T-helper 17 cell (primary cell): ENCODE measurements at places on chromosomes 6 and 20.

DNA sequence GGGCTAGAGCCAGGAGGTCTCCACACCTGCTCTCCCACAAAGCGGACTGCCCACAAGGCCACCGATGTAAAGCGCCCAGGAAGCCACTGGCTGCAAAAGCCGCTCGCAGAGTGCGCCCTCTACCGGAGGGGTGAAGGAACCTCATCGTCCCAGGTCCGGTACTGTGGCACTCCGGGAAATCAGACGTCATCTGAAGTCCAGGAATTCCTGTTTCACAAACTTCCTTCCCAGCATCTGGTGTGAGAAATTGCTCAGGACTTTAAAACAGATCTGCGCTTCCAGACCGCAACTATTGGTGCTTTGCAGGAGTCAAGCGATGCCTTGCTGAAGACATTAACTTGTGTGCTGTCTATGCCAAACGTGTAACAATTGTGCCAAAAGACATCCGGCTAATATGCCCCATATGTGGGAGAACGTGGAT is 115.1 kb upstream of the ARID1B start:
- DNase-seq = no peak

- DNase-seq = no peak
Measured at GRCh38 chr6:148328876-148329555, 13.6 kb upstream of the SASH1 start.

GRCh38 chr6:111653979-111654378 is 48.3 kb upstream of the TRAF3IP2 start:
- DNase-seq = no peak

DNA sequence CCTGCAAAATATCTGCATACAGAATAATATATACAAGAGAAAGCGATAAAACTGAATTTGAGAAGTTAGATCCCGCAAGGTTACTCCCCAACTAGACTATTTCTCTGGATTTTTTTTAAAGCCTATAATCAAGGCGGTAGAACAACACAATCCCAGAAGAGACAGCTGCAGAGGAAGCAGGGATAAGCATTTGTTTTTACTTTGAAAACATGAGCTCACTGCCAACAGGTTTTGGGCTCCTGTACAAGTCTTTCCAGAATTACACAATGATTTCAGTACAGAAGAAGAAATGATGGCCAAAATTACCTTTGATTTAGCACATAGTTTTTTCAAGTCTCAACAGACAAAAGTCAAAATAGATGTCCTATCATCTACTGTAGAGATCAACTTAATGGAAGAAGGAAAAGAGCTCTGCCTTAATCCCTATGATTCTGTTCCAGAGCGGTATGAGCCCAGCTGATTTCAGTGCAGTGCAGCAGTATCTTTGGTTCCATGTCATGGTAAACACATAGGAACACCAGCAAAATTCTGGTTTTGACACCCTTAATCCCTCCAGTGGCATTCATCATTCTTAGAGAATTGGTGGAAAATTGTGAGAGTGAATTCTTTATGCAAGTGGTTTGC is 304.3 kb downstream of the HDGFL1 start:
- no peak for DNase-seq

- DNase-seq = no peak
Measured at GRCh38 chr20:59782986-59783640, 150.3 kb downstream of the SYCP2 start.

DNA sequence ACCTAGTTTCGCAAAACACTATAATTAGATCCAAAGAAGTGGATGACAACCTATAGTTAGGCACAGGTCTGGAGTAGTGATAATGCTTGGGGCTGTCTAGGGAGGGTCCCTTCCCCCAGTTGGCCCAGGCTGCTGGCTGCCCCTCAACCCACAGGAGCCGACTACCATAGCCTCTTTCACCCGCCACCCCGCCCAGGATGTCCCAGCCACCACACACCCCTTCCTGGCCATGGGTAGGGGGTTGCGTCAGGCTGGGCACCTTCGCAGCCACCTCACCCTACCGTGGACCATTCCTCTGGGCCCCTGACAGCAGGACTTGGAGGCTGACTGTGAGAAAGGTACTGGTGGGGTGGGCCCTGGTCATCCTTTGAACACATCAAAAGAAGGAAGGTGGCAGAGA is 8.5 kb downstream of the TFEB start:
- DNase-seq = no peak

GRCh38 chr6:33630014-33630413 is 8.9 kb downstream of the ITPR3 start:
- no peak for DNase-seq

DNA sequence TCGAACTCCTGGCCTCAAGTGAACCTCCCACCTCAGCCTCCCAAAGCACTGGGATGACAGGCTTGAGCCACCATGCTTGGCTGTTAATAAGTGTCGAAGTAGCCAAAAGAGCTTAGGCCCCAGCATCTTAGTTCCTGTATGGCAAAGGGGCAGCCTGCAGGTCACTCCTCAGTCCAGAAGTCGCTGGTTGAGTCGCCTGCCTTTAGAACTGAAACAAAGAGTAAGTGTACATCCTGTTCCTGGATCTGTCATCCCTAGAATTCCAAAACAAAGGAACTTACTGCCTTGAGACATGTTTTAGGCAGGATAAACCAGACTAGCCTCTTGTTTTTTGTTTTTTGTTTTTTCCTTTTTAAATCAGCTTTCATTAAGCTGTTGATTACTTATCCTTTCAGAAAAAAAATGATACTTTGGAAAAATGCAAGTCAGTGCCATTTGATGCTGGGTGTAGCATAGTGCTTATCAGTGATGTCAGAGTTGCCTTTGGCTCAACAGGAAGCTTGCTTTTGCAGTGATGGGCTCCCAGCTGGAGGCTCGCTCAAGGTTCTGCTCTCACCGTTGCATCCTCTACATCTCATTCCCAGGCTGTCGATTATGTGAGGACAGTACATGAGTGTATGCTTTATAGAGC is 9.0 kb downstream of the ACTR5 start:
- DNase-seq = no peak

DNA sequence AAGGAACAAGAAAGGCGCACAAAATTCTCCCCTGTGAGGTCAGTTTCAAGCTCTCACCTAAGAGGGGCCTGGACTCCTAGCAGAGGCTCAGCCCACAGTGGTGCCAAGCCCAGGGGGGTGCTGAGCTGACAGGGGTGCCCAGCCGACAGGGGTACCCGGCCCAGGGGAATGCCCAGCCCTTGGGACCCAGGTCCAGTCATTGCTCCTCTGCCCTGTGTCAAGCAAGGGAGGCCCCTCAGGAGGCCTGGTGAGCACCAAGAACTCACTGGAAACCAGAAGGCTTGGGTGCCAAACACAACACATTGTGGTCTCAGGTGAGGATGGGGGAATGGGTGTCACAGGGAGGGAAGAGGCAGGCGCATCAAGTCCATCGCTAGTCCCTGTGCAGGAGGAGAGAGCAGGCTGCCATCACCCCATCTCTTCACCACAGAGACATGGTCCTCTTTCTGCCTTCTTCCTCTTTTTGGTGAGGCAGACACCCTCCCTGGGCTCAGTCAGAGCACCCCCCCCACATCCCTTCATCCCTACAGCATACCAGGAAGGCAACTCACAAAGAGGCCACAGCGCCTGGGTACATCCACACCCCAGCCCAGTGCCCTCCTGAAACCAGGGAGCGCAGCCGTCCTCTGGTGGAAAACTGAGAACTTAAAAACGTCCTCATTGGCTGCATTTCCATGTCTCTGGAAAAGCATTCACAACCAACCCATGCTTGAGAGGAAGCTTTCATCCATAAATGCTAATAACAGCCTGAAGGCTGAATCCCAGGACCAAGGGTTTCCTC is 111.3 kb downstream of the BANF2 start:
- no peak for DNase-seq

GRCh38 chr6:69973138-69973537 is 106.8 kb downstream of the COL19A1 start:
- DNase-seq = no peak

DNA sequence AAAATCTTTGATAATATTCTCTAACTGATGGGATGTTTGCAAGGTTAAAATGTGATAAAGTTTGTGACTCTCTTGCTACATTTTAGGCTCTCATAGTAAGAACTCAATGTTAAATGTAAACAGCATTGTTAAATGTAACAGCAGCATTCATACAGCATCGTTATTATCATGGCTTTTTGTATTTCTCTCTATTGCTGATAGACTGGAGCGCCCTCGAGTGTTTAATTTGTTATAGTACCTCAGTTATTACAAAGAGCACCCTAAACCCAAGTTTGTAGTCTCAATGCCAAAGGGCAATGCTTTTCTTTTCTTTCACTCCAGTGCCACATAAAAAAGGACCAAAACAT is 14.9 kb upstream of the TTPAL start:
- DNase-seq = no peak

GRCh38 chr6:15966000-15966520 is 162.8 kb upstream of the MYLIP start:
- DNase-seq = no peak

DNA sequence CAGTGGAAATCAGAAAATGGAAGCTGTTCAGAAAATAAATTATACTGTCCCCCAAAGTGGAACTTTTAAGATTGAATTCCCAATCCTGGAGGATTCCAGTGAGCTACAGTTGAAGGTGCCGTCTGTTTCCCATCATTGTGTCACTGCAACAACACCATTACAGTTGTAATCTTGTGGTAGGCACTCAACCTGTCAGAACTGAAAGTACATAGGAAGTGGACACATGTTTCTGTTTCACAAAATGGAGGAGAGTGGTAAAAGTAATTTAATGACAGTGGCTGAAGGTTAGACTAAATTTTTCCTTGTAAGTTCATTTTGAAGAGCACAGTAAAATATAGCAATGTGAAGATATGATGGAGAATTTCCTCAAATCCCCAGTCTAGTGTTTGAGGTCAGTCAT is 70.0 kb downstream of the CD109 start:
- DNase-seq = no peak

- no peak for DNase-seq
Measured at GRCh38 chr20:1254254-1254653, 11.8 kb upstream of the SNPH start.

DNA sequence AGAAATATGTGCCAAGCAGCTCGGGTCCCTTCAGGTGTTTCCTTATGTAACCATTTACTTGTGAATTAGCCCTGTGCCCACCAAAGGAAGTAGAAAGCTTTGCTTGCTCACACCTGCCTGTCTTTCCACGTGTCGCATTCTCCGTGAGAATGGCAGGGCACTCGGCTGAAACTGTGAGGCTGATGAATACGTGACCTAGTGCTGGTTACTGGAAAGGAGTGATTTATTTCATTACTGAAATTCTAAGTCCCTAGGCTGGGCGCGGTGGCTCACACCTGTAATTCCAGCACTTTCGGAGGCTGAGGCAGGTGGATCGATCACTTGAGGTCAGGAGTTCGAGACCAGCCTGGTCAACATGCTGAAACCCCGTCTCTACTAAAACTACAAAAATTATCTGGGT is 45.9 kb upstream of the TULP1 start:
- no peak for DNase-seq

DNA sequence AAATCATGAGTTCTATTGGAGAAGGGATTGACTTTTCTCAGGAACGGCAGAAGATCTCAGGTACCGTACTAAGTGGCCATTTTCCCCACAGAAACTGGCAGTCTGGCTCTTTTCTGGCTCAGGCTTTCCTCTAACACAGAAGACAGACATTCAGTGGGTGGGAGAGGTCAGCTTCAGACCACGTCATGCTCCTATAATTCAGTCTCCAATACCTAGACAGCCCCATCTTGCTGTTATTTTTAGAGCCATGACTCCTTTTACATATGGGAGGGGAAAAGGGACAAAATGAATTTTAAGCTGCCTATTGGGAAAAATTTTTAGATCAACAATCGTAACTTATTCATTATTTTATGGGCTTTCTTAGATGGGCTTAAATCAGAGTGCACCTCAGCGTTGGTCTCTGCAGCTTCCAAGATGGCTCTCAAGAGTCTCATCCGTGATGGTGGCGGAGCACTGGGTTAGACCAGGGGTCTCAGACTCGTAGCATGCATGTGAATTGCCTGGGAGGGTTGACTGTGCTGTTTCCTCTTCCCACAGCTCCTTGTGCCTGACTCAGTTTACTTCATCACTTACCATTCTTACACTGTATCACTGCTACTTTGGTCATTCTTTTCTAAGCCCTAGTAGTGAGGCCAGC is 86.9 kb downstream of the TCP11 start:
- DNase-seq = no peak

GRCh38 chr6:33665957-33666356 is 44.8 kb downstream of the ITPR3 start:
- no peak for DNase-seq

GRCh38 chr20:57439993-57440392 is 48.8 kb downstream of the RBM38 start:
- no peak for DNase-seq

GRCh38 chr6:155077331-155077730 is 82.2 kb downstream of the TIAM2 start:
- DNase-seq = no peak

- DNase-seq = no peak
Measured at GRCh38 chr6:150018846-150019580, 6.3 kb downstream of the RAET1L start.

- no peak for DNase-seq
Measured at GRCh38 chr6:1347161-1347560, 35.3 kb downstream of the FOXQ1 start.

GRCh38 chr6:115485400-115485799 is 575.3 kb downstream of the FRK start:
- DNase-seq = no peak

DNA sequence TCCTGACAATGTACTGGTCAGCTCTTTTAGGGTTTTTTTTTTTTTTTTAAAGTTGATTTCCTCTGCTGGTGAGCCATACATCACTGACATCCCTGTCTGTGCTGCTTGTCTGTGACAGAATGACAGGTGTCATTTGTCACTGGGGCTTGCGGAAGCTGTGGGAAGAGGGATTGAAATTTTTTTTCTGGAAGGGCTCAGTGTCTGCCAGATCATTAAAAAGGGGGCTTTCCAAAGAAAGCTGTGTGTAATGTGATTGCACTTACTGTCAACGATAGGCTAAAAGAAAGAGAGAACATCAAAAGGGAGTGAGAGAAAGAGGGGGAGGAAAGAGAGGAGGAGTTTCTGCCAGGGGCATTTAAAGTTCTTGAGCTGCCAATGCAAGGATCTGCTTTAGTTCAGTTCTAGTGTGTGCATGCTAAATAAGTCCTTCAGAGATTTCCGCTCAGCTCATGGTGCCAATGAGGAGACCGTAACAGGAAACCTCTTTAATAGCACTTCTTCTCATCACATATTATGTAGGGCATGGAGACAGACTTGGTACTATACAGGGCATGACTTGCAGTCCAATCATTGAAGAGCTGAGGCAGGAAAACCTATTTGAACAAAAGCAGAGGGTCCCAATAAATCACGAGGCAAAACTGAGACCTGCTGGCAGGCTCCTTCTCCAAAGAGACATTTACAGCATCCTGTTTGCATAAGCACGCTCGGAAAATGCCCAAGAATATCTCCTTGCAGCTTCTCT is 177.2 kb downstream of the TSHZ2 start:
- DNase-seq = no peak

- DNase-seq = no peak
Measured at GRCh38 chr6:155493694-155494143, 38.1 kb upstream of the NOX3 start.

DNA sequence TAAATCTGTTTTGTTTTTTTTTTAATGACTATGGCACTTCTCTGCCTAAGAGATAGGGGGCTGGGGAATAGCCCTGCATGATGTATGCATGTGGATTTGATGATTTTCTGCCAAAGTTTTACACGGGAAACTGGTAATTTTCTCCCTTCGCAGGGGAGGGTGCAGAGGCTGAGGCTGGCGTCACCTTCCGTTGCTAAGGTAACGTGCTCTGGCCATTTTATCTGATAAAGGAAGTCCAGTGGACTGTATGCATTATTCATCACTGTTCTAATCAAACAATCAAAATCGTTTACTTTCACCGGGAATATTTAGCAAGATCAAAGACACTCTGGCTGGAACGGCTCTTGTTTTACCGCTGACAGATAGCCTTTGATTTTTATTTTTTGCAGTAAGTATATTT is 789 bp downstream of the PHACTR1 start:
- no peak for DNase-seq
